CD4-positive, alpha-beta T cell treated with Interferon alpha-2 for 1 hour (primary cell): ENCODE measurements at places on chromosomes 1 and 21.

GRCh38 chr1:28811766-28812668, at the start of gene OPRD1:
Gene OPRD1, plus strand, starts transcription at chr1:28812170. Its CDS starts 214 bp downstream, at chr1:28812384.
- DNase-seq, result no peak

GRCh38 chr1:56329970-56330369, 249.4 kb downstream of the PLPP3 start:
- no peak for DNase-seq

DNA sequence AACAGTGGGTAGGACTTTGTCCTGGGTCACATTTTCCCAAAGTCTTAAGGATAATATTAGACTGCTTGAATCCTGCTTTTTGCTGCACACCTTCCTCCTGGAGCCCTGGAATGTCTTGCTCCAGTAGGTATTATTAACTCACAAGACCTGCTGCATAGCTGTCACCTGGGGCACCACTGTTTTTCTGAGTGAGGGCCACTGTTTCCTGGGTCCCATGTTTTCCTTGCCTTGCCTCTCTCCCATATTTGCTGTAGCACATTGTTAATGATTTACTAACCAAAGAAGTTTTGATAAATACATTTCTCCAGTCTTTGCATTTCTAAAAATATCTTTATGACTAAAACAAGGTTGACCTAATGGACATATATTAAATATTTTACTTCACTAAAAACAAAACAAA, 22.5 kb upstream of the FCAMR start:
- DNase-seq, result no peak

- no peak for DNase-seq
Observed at GRCh38 chr1:7298145-7298544, 473.0 kb upstream of the VAMP3 start.

DNA sequence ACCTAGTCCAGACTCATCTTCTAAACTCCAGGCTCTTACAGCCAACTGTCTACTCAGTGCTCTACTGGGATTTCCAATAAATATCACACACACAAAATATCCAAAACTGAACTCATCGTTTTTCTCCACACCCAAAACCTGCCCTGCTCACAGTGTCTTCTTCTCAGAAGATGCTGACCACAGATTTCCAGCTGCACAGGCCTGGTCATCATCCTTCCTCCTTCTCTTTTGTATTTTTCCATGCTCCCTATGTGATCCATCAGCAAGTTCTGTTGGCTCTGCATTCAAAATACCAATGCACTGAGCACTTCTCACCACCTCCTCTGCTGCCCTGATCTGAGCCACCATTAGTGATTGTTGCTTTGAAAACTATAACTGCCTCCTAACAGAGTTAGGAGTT, 159.5 kb upstream of the KAZN start:
- no peak for DNase-seq

- DNase-seq, result no peak
Observed at GRCh38 chr1:201499191-201499590, 7.7 kb downstream of the CSRP1 start.

GRCh38 chr1:67514786-67515185, 84.6 kb upstream of the SERBP1 start:
- DNase-seq, result no peak

GRCh38 chr21:42411197-42411869, 7.6 kb downstream of the UBASH3A start:
- peak; percentile 44 for DNase-seq

GRCh38 chr1:161359291-161359690, 8.4 kb downstream of the CFAP126 start:
- DNase-seq, result peak; percentile 4

- DNase-seq, result no peak
Observed at GRCh38 chr1:175788586-175789252, 45.3 kb upstream of the TNR start.

DNA sequence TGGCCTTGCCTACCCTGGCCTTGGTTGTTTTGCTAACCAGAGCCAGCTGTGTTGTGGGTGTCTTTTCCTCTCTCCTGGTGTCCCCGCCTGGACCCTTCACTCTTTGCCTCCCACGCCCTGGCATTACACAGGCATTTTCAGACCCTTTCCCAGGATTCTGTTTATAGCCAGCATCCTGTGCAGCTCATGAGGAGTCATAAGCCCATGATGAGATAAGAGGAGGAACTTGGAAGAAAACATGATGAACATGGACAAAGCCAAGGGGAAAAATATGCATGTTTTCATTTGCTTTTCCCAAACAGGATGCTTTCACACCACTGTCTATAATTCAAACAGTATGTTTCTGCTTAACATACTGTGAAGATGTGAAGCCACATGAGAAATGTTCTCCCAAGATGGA, 18.7 kb upstream of the WARS2 start:
- DNase-seq, result no peak

DNA sequence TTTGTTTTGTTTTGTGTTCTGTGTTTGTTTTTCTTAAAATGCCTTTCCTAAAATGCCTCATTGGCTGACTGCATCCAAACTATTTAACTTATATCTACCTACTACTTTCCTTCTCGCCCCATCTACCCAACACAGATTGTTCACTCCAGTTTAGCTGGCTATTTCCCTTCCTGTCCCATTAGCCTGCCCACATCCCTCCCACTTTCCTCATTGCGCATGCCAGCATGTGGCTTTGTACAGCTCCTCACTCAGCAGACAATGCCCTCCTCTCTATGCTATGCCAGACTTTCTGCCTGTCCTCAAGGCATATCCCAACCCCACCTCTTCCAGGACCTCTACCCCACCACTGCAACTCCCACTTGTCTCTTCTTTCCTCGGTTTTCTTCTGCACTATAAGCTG, 94.7 kb upstream of the C1orf21 start:
- no peak for DNase-seq

DNA sequence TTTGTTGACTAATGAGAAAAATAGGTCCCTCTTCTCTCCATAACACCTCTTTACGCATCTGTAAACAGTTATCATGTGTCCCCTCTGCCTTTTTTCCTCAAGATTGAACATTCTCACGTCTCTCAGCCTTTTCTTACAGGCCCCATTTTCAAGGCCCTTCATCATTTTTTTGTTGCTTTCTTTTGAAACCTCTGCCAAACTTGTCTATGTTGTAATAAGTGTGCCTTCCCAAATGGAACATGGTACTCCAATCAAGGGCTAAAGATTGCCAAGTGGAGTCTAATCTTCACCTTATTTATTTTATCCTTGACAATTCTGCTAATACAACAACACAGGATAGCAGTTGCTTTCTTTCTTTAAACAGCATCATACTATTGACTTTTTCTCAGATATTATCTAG, 280.3 kb downstream of the USH2A start:
- no peak for DNase-seq

GRCh38 chr1:88514544-88515060, 169.5 kb upstream of the PKN2 start:
- no peak for DNase-seq

DNA sequence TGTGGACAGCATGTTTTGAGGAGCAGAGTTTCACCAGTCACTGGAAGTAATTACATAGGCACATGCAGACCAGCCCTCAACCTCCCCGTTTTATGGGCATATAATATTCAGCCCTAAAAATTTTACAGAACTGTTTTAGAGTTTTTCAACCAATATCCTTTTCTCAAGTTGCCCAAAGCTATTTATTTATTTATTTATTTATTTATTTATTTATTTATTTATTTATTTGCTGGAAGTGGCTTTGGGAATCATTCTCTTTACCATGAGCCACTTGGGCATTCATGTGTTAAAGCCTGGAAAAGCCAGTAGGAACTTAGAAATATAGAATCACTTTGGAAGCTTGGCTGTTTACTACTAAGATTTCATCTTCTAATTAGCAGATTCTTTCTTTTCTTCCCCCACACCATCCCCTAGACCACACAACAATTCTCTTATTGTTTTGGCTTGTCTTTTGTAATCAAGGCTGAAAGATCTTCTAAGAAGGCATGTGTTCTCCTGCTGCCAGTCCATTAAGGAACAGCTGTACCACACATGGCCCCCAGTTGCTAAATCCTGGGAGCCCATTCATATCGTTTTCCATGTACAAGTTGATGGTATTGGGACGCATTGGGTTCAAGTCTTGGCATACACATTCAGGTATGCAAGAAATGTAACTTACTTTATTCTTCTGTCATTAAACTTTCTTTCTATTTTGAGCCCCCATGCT, 220.0 kb downstream of the PAPPA2 start:
- DNase-seq, result no peak

DNA sequence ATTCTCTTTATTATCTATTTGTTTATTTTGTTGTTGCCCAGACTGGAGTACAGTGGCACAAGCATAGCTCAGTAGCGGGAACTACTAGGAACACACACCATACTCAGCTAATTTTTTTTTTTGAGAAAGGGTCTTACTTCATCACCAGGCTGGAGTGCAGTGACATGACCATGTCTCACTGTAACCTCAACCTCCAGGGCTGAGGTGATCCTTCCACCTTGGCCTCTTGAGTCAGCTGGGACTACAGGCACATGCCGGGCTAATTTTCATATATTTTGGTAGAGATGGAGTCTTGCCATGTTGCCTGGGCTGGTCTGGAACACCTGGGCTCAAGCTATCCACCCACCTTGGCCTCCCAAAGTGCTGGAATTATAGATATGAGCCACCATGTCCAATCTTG, 5.3 kb upstream of the TXNIP start:
- DNase-seq, result no peak

DNA sequence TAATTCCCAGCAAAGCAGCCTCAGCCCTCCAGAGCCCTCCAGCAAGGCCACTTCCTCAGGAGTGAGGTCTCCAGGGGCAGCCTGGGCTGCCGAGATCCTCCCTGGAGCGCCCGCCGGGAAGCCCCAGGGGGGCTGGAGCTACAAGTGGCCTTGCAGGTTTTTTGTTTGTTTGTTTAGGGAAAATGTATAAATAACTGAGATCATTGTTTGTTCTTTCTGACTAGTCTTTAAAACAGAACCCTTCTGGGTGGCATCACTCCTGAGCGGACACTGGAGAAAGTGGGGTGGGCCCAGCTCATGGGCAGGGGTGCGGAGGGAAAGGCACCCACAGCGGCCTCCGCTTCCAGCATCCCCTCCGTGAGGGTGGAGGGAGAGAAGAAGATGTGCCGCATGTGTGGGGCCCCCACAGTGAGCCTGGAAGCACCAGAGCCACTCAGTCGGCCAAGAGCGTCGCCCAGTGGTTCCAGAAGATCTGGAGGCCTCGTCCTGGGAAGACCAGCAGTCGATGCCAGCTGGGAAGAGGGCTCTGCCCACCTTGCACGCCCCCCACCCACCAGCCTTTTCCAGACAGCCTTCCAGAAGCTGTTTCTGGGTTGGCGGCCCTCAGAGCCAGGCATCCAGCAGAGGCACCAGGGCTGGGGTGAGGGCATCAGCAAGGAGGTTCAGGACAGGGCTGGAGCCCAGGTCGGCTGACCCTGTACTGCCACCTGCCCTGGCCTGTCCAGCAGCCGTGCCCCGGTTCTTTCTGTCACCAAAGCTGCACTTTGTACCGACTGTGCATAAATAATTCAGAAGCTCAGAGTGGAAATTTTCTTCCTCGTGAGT, 34.6 kb downstream of the TFF3 start:
- DNase-seq, result no peak

DNA sequence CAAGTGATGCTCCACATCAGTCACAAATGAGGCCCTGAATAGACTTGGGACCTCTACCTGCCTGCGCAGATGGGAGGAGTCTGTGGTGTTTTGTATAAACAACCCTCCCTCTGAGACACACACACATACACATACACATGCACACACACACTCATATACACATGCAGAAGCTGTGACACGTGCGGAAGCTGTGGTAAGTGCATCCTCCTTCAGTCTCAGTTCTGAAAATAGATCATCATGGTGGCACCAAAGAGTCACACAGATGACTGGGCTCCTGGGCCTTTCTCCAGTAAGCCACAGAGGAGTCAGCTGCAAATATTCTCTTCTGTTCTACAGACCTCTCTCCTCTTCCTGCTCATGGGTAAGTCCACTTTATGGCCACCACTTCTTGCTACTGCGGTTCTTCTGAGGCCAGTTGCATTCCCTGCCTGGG, at the start of gene LY9:
TSS of gene LY9 (plus strand) at position 224 of the 433 bp plus-strand sequence. CDS start at position 238, 14 bp downstream.
- DNase-seq, result peak; percentile 92

GRCh38 chr21:27359141-27359540, 392.3 kb upstream of the ADAMTS5 start:
- DNase-seq, result no peak

DNA sequence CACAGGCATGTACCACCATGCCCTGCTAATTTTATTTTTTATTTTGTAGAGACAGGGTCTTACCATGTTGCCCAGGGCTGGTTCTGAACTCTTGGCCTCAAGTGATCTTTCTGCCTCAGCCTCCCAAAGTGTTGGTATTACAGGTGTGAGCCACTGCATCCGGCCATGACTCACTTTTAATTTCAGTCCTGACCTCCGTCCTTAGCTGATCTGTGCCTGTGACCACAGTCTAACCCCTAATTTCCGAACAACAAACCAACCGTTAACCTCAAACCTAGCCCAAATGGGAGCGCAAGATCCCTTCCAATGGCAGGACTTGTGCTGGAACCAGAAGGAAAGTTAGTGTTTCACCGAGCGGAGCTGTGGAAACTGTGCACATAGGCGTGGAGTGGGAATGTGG, 29.3 kb upstream of the MAN1C1 start:
- peak; percentile 12 for DNase-seq

DNA sequence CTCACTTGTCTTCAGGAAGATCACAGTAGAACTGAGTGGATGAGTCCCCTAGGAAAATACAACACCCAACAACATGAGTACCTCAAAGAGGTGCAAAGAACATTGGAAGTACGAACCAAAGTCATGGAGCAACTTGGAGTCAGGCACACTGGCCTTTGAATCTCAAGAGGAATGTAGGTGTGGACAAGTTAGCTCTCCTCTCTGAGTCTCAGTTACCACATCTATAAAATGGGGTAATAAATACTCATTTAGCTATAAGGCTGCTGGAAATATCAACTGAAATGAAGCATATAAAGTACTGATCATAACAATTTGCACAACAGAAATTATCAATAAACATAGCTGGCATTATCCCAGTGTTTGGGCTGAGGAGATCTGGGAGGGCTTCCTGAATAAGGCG, 96.7 kb upstream of the JUN start:
- no peak for DNase-seq

DNA sequence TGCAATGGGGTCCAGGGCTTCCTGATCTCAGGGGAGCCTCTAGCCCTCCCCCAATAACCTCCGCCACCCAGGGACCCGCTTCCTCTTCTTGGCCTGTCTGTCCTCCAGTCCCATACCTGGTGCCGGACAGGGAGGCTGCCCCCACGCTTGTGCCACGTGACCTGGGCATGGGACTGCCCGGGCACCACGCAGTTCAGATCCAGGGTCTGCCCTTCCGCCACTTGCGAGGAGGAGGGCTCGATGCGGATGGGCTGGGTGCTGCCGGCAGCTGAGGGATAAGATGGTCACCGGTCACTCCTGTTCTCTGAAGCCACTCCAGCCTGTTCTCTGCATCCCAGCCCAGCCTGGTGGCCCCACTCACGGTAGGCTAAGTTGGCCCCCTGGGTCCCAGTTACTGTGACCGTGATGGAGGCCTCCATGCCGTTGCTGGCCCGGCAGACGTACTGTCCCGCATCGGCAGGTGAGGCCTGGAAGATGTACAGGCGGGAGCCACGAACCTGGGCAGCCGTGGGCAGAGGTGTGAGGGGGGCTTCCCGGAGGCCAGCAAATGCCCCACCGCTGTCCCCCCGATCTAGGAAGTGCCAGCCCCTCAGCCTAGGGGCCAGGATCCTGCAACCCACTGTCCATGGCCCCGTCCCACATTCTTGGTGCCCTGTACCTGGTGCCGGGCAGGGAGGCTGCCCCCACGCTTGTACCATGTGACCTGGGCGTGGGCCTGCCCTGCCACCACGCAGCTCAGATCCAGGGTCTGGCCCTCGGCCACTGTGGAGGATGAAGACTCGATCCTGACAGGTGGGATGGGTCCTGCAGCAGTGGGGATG, 39.6 kb downstream of the LDLRAD2 start:
- DNase-seq, result no peak

- no peak for DNase-seq
Observed at GRCh38 chr1:9500756-9501754, 38.2 kb upstream of the SLC25A33 start.
